ENCODE measurements at places on chromosomes 6 and 20.

GRCh38 chr20:1934156-1934555 lies 38.9 kb downstream of the SIRPA start:
- peak; percentile 84 for DNase-seq

GRCh38 chr20:22802296-22802695 lies 217.9 kb upstream of the FOXA2 start:
- DNase-seq, result no peak

- DNase-seq, result no peak
Observed at GRCh38 chr6:125818225-125818657, 27.5 kb downstream of the NCOA7 start.

DNA sequence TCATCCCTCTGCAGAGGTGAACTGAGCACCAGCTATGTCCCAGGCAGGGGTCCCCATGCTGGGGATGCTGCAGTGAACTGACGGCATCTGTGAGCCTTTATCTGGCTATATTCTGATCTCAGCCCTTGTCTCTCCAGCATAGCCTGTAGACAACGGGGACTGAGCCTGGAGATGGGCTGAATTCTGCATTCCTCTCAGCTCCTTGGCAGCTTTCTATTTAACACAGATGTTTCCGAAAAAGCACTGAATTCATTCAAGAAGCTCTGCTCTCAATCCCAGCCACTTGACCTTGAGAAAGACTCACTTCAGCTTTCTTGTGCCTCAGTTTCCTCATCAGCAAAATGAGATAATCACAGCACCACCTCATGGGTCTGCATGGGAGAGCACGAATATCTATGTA lies 204.4 kb upstream of the PMEPA1 start:
- DNase-seq, result no peak

All from suppressor macrophage treated with lipopolysaccharide for 4 hours (primary cell).